ENCODE measurements at places on chromosomes 6 and 20.

DNA sequence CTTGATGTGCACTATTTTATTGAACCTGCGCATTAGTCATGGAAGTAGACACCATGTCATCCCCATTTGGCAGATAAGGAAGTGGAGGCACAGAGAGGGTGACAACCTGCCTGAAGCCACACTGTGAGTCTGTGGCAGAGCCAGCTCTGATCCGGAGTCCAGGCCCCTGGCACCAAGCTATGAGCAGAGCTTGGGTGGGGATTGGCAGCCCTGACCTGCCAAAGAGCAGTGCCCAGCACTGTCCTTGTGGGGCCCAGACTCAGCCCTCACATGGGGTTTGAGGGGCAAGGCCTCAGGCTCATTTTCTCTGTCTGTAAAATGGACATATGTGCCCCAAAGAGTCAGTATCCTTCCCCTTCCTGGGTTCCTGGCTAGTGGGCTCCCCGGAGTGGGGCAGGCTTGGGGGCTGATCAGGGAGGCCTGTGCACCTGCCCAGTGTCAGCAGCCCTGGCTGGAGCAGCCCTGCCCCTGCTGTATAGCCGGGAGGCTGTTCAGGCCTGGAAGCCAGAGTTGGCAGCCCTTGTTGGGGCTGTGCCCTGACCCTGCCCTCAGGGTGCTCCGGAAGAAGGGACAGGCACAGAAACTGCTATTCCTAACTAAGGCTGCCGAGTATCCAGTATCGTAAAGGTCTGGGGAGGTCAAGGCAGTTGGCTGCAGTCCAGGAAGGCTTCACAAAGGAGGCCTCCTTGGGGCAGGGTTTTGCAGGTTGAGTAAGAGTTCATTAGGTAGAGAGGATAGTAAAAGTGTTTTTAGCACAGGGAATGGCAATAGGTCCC is 38.7 kb downstream of the TGM2 start:
- no peak for DNase-seq

DNA sequence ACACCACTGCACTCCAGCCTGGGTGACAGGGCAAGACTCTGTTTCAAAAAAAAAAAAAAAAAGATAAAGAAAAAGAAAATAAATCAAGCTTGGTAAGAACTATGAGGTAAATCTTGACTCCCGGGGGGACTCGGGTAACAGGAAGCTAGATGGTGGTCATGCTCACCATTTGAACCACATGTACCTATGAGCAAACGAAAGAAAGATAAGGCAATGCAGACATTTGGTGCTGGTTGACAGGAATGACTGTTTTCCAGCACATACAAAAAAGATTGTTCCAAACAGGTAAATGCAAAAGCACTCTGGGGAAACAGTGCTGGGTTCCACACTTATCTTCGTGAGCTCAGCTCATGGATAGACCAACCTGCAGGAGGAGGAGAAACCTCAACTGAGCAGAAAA is 22.8 kb upstream of the PTPN1 start:
- DNase-seq: no peak

GRCh38 chr20:54475334-54476168 is at the start of gene DOK5:
TSS of gene DOK5 (plus strand) at chr20:54475593. CDS start at chr20:54475947, 354 bp downstream.
- DNase-seq: peak; percentile 52

GRCh38 chr20:40056171-40056570 is 632.9 kb downstream of the MAFB start:
- no peak for DNase-seq

DNA sequence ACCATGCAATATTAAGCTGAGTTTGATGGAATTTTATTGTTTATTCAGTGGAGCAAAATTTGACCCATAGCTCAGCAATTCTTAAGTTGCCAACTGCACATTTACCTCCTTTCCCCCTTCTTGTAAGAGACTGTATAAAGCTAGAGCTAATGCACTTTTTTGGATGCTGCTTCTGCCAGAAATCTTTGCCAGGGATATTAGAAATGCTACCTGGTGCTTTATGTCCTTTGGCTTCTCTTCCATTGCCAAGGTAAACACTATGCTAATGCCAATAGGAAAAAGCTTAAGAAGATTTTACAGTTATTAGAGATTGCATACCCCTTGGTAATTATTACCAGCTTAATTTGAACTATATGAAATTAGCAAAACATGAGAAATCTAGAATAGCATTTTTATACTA is 79.0 kb upstream of the OGFRL1 start:
- no peak for DNase-seq

- no peak for DNase-seq
These were observed 20.2 kb downstream of the ZBTB46 start for GRCh38 chr20:63810730-63811490.

- DNase-seq: no peak
These were observed 14.2 kb downstream of the ARID1B start for GRCh38 chr6:156791320-156791850.

GRCh38 chr20:51306521-51307358 is 235.8 kb downstream of the NFATC2 start:
- DNase-seq: peak; percentile 87
